ENCODE measurements at places on chromosomes 12 and 14. TPM values are rescaled to one million over a fixed set of nuclear protein-coding genes. Genes with fewer than 3 reads are reported as not detected.

DNA sequence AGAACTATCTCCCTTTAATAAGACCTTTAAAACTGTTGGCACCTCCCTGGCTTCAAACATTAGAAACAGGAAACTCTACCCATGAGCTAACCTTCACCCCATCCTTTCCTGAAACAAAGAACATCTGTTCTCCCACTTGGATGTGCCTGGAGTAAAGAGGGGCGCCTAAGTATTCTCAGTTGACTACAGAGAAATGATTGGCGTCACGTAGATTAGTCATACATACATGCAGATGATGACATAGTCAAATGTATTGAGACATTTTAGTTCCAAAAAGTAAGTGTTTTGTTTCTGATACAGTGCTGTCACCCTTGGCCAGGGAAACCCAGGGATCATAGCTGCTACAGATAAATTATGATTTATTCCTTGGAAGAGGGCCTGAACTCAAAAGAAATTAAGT lies 260.0 kb upstream of the PLEKHG7 start:
- DNase-seq: no peak

DNA sequence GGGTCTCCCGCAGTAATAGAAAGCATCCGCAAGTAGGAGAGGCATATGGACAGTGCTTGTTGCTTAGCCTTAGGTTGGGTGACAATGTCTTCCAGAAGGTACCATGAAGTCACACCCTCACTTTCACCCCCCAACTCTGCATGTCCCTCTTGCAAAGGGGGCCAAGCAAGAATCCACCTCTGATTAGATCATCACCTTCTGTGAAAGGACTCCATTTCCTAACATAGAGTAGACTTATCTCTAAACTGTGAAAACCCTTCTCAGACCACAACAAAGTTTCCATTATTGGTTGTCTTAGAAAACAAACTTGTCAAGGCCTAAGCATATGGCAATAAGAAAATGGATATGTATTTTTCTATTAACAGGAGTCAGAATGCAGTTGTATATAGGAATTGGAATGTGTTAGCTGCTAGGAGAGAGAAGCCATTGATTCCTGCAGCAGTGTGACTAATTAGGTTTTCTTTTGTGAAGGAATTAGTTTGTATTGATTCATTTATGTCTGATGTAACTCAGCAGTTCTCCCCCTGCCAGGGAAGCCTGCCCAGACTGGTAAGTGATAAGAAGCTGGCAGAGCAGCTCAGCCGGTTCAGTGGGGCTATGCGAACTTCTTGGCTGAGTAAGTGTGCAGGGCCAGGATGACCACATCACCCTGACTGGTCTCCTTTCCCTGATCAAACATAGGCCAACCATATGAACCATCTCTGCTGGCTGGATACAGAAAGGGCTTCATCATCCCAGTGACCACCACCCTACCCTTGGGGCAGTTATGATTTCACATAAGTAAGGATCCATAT lies 107.3 kb upstream of the CCDC196 start:
- no peak for DNase-seq

ZC2HC1C gene
- total RNA-seq: 1.4 TPM

DNA sequence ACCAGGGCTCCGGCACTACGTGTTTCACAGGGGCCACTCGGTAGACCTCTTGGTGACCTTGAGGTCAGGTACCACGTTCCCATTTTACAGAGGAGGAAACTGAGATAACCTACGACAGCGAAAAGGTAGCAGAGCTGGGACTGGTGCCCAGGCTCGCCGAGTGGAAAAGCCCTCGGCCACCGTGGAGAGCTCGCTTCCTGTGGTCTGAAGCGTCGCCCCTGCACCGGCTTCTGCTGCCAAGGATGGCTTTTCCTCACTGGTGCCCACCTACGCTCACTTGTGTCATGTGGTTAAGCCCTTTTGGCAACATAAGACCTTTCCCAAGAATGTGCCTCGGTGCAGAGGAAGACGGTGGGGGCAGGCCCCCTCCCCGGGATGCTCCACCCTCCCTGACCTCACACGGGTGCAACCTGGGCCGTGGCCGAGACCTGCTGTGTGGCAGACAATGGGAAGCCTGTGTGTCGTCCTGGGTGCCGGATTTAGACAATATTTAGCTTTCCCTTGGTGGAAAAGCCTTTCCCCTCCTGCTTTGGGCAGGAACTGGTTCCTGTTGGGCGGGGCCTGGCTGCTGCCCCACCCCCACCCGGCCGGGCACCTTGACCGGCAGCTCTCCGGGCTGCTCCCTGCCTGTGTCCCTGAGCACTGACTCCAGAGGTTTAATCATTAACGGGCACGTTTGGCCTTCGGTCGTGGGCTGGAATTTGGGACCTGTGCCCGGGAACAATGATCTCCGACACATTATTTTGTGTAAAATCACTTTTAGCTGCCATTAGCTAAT lies 32.4 kb upstream of the PPP1R13B start:
- no peak for DNase-seq

CHGA gene
- not detected for total RNA-seq

DNA sequence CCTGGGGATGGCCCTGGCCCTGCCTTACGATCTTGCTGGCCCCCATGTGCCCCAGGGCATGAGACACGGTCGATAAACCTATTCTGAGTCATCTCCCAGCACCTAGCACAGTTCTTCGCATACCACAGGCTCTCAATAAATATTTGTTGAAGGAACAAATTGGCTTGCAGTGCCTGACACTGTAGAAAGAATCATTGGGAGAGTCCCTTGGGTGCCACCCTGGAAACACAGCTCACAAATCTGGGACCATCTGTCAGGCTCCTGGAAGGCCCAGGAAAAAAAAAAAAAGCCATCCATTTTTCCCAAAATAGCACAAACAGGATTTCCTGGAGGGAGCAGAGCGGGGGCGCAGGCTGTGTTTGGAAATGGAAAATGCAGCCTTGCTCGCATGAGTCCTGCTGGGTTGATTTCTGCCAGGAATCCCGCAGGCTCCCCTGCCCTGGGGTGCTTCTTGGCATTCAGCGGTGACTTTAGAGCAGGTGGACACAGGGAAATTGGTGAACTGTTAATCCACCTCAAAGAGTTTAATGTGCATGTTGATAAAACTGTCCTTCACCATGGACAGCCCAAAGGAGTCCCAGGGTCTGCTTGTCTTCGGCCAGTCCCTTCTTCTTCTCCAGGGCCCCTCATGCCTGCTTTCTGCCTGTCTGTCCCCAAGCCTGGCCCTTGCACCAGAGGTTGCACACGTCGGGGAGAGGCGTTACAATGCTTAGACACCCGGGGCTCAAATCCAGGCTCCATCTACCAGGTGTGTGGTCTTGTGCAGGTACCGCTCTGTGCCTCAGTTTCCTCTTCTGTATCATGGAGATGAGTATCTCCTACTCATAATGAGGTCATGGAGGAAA lies 106.1 kb upstream of the RFLNA start:
- no peak for DNase-seq

GRCh38 chr14:93103392-93104080 lies 12.2 kb downstream of the ITPK1 start:
- peak; percentile 92 for DNase-seq

GRCh38 chr14:67987606-67988005 lies 168.0 kb downstream of the RAD51B start:
- no peak for DNase-seq

DNA sequence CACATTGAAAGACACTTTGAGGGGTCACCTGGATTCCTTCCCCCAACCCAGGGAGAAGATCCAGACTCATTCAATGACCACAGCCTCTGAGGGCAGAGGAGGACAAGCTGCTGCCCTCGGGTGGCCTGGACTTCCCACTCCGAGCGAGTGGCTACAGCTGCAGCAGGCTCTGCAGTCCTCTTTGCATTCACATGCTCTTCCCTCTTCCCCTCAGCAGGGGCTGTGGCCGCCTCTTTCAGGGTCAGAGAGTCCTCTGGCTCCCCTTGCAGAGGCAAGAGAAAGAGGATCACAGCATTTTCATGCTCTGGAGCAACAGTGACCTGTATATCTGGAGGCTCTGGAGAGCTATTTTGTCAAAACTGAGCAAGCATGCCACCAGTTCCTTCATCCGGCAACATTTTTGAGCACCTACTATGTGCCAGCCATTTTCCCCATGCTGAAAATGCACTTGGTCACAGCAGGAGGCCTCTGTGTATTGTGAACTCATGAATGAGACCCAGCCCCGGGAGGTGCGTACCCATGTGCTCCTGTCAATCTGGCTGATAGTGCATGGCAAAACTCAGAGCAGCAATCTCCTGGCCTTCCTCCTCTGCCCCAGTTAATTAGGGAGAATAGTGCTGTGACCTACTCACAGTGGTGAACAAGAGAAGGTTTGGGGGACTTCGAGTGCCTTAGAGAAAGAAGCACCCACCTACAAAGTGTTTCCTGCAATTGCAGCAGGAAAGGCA lies 42.9 kb upstream of the KCNA5 start:
- no peak for DNase-seq

DNA sequence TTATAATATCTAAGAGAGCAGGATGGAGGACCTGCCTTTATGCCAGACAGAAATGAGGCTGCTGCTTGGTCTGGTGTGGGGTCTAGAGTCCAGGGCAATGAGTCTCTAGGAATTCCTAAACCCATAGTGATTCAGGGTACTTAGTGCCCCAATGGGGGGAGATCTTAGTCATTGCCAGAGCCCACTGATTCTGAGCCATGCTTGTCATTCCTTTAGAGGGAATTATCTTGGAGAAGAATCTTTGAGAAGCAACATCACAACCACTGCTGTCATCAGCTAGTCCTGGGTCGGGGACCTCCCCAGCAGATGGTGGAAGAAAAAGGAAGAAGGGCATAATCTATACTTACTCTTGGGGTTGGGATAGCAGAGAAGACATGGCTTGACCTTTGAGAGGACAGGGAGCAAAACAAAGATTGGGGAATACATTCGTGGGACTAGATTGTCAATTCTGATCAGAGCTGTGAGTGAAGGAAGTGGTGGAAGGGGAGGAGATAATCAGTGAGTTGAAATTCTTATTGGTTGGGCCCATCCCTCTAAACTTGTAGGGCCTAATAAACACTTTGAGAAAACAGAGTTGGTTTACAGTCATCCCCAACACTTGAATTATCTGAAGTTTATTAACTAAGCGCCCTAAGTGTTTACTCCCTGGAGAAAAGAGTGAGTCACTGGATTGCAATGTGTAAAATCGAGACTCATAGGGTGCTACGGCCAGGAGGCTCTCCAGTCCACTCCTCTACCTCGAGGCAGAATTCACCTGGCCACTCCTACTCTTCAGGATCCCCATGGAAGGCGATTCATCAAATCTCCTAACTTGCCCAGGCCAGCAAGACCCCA lies 3.0 kb upstream of the KRT3 start:
- DNase-seq: no peak

DNA sequence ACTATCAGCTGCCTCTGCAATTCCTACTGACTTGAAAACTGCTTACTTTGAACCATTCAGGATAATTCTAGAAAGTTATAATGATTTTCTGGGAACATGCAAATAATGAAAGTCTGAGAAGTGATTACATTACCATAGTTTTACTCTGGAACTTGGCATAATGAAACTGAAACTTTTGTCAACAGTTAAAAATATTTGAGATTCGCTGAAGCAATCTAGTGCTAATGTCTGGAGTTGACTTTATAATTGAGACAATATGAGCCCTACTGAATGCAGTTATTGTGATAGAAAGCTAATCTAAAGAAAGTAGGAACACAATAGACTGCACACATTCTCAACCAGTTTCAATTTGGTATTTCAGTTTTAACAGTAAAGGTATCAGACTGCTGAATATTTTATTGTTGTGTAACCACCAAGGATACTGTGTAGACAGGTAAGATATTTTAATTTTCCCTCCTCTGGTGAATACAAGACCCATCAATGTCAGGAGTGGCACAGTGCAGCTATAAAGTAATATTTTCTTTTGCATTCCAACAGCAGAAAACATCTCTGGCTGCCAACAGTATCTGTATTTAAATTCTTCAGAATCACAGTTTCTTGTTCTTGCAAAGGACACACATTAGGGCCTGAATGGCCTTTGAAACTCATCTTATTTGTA lies 483.5 kb downstream of the ATP23 start:
- DNase-seq: no peak

DNA sequence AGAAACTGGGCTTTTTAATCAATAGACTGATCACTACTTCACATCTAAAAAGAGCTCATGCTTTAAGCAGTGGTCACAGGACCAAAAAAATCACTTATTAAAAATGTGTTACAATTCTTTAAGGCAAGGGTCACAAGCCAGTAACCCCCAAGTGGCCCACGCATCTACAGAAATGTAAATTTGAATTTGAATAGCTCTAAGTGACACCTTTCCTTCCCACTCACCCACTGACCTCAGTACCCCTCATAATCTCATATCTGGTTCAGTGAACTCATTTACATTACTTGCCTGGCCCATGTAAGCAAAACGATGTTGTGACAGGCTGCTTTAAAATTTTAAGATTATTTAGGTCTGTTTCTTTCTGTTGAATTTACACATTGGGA lies 27.4 kb downstream of the NELL2 start:
- DNase-seq: no peak

PPP1R12A gene
- total RNA-seq: 90.8 TPM

DNA sequence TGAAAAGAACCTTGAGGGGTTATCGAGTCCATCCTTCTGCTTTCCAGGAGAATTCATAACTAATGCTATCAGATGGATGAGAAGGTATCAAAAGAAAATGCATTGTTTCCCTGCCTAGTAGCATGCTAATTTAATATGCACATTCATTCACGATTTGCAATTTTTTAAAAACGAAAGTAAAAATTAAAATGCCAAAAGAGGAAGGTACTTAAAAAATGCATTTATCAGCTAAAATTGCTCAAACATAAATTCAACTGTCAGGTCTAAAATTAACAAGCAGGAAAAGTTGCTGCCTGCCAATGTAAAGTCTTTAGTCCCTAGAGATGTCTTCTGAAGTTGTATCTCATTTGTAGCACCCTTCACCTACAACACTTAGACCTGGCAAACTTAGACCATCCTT lies 7.9 kb downstream of the ATF7 start:
- DNase-seq: no peak

- DNase-seq: no peak
Observed at GRCh38 chr12:64890873-64891468, 66.5 kb downstream of the TBC1D30 start.
